ENCODE measurements at places on chromosomes 7 and 10.

GRCh38 chr7:135964791-135965190 is 12.4 kb downstream of the MTPN start:
- no peak for DNase-seq

- no peak for DNase-seq
Measured at GRCh38 chr7:155750255-155751125, 61.8 kb downstream of the SHH start.

GRCh38 chr10:128103229-128103714 is 23.0 kb downstream of the MKI67 start:
- no peak for DNase-seq

- DNase-seq = no peak
Measured at GRCh38 chr10:132777441-132777840, 8.5 kb downstream of the NKX6-2 start.

GRCh38 chr10:128938558-128938957 is 528.5 kb upstream of the MGMT start:
- no peak for DNase-seq

GRCh38 chr7:66427956-66428355 is 200.7 kb upstream of the KCTD7 start:
- no peak for DNase-seq

DNA sequence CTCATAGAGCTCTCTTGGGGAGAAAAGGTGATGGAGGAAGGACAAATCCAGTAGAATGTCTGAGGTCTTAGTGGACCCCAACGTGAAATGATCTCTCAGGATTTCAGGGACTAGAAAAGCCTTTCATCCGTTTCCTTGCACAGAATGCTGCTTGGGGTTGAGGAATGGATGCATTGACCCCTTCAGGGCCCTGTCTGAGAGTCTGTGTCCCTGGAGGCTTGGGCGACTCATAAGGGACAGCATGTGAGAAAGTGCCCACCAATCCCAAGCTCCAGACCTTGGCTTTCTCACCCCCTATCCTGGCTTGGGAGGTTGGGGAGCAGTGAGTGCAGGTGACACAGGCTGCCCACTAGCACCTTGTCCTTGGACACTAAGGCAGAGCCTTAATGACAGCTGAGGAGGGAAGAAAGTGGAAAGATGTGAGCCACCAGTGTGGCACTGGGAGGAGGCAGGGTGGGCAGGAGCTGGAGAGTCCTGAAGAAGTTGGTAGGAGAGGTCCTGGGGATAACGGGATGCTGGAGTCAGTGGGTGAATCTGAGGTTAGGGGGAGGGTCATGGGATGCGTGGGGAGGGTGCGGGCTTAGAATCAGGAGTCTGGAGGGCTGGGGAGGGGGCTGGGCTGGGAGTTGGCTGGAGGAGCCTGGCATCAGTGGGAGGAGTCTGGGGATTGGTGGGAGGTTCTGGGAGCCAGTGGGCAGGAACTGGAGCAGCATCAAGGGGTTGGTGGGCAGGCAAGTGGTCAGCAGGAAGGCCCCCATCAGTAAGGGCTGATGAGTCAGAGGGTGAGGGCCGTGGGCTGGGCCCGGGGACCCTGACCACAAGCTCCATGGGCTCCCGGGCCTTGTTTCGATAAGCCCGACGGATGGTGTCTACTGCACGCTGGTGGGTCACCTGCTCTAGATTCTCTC is 8.6 kb downstream of the LZTS2 start:
- no peak for DNase-seq

GRCh38 chr10:69172241-69172982 is 7.6 kb upstream of the SUPV3L1 start:
- DNase-seq = no peak

- no peak for DNase-seq
Measured at GRCh38 chr7:140005754-140006503, 56.8 kb downstream of the PARP12 start.

GRCh38 chr7:140899883-140900282 is 24.8 kb downstream of the BRAF start:
- no peak for DNase-seq

DNA sequence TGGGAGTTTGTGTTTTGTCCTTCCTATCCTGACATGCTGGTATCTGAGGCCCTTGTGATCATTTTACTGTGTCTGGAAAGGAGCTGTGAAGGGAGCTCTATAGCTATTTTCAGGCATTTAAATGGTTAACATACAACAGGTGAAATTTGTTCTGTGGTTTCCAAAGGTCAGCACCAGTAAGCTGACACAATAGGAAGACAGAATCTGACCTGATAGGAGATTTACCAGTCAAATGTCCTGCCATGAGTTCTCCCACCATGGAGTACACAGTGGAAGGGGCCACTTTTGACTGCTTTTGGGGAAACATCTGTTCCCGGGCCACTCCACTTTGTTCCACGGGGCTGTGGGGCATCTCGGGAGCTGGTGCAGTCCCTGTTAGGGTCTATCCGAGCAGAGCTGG is 17.6 kb downstream of the FKBP6 start:
- DNase-seq = no peak

DNA sequence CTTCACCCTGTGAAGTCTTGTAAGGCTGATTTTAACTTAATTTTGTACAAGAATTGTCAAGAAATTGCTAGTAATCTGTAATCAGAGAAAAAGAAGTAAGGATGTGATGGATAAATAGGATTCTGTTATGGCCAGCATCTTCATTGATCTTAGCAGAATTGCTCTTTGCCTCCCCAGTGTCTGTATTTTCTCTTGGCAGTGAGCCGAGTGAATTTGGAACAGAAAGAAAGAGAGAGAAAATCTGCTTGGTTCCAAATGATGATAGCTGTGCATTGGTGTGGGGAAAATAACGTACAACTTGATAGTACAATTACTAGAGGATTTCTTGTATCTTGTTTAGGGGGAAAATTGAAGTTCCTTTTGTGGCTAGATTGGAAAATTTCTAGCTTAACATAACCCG is 34.6 kb downstream of the VTI1A start:
- DNase-seq = no peak

DNA sequence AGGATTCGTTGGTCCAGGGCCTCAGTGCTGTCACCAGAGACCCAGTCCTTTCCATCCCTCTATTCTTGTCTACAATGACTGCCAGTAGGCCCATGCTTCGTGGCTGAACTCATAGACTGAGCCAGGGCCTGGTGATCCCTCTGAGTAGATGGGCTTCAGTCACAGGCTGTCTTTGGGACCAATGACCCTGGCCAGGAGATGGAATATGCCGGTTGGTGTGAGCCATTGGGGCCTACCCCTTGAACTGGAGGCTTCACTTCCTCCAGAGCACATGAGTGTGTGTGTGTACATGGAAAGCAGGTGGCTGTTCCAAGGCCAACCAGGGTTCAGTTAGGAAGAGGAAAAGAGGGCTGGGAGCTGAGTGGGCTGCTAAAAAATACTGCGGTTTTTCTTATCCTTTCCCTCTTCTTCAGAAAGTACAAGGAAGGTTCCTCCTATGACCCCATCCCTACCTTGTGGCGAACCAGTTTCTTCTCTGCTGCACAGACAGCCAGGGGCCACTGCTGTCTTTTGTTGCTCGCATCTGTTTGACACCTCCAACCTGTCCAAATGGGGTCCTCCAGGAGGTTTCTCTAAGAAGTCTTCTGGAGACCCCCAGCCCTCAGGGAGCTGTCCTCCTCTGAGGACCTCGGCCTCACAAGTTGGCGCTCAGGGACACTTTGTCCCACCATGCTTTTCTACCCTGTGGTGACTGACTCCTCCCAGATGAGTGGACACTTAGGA is 36.6 kb downstream of the ADRA2A start:
- DNase-seq = no peak

- no peak for DNase-seq
Measured at GRCh38 chr10:74624501-74624900, 201.9 kb upstream of the KAT6B start.

DNA sequence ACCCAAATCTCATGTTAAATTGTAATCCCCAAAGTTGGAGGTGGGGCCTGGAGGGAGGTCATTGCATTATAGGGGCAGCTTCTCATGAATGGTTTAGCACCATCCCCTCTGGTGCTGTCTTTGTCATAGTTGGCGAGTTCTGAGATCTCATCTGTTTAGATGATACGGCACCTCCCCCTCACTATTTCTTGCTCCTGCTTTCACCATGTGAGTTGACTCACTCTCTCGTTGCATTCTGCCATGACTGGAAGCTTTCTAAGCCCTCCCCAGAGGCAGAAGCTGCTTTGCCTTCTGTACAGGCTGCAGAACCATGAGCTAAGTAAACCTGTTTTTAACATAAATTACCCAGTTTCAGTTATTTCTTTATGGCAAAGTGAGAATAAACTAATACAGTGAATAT is 18.9 kb upstream of the ZNF138 start:
- DNase-seq = no peak

DNA sequence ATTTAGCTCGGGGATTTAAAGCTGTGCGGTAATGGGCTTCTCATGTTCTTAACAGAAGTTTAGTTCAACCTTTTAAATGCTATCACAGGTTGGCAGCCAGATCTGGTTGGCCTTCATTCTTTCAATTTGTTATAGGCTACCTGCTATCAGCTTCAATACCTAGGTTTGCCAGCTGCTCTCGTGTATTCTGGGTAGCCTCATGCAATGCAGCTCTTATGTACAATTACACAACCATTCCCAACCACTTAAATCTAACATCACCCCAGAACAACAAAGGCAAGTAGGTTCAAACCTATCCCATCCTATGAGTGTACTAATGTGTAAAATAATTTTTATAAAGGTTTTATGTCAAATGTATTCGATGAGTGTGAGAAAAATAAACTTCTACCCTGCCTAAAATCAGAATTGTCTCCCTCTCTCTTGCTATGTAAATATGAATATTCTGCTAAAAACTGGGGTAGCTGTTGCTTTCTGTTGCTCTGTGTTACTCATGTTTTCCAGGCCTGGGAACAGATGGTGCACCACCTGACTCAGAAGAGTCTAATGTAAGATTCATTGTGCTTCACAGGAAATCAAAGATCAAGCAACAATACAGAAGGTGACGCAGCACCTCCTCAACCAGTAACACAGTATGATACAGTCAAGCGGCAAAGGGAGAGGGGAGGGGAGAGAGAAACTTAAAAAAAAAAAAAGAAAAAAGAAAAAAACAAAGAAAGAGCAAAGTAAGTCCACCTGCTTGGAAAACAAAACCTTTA is 188.6 kb downstream of the ETV1 start:
- DNase-seq = no peak

DNA sequence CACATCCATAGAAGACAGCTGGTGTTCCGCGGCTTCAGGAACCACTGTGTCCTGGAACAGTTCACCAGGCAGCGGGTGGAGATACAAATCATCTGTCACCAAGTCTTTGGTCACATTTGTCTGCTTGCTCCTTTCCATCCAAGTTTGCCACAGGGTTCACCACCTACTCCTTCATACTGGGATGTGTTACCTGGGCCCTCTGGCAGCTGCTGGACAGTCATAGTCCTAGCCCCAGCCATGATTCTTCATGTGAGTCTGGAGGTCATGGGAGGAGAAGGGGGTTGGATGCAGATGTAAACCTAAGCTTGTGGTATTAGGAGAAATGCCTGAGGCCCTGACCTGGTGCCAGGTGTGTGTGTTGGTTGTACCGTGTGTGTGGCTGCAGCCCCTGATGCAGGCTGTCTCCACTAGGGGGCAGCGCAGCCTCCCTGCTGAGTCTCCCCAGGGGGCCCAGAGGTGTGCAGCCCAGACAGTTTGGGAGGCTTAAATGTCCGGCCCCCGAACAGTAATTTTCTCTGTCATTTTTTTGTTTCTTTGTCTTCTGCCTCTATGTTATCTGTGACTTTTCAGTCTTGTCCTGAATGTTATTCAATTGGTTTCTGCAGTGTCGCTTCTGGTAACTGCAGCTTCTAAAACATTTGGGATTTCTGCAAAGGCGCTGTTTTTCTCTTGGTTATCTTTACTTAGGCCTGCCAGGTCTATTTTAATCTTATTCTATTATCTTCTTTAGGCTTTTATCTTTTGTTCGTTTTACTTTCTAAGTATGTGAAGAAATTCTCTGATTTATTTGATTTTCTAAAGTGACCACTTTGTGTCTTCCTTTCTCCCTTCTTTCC is 14.8 kb downstream of the NPS start:
- no peak for DNase-seq

- DNase-seq = no peak
Measured at GRCh38 chr10:441659-442058, 247.8 kb downstream of the DIP2C start.

GRCh38 chr10:6353526-6353925 is 150.8 kb downstream of the PFKFB3 start:
- DNase-seq = no peak

- no peak for DNase-seq
Measured at GRCh38 chr10:122099562-122099961, 110.6 kb downstream of the TACC2 start.

- no peak for DNase-seq
Measured at GRCh38 chr7:136339464-136339863, 362.3 kb upstream of the MTPN start.

DNA sequence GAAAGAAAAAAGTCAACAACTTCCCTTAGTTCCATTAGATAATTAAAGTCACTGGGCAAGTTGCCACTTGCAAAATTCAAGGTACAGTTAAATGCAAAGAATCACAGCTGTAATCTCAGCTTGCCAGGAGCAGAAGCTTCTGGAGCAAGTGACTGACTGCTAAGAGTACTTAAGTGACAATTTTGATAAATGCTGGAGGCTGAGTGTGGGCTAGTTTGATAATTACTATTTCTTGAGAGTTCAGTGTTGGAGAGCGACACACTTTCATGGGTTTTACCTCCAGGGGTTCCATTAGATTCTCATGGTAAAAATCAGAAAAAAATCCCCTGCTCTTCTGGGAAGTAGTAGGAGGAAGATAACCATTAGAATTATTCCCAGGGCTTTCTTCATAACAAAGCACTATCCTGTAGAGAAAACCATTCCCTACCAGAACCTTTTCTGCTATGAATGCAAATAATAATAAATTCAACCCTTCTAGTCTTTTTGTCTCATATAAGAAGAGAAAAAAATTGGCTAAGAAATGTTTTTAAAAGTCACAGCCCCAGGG is 486.3 kb downstream of the POM121L12 start:
- DNase-seq = no peak

DNA sequence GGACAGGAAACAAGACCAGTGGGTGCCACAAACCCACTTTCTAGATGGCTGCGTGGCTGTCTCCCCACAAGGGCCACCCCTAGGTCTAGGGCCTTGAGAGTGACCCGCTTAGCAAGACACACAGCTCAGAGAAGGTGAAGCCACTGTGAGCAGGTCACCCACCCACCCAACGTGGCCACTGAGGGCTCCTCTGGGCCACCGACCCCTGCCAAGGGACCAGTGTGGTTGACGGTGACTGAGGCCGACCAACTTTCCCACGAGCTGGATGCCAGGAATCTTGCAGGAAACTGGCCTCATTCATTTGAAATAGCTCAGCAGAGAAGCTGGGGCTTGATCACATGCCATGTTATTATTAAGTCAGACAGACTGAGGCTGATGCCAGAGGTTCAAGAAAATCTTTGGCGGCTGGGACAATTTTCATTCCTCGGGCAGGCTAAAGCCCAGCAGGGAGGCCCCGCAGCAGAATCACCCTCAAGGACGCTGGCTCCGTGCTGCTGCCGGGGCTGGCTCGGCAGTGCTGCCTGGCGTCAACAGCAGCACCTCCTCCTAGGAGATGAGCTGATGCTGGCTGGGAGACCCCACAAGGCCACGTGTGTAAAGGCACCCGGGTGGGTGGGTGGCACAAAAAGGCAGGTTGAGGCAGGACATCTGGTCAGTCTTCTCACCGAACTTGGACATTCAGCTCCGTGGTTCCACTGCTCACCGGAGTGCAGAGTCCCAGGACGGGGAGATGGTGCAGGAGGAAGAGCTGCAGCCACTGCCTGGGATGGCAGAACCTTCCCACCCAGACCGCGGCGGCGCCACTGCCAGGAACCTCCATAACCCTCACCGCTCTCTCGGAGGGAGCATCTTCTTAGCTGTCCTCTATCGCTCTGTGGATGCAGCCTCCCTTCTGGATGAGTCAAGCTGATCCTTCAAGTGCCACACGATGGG is 57.8 kb downstream of the ZRANB1 start:
- no peak for DNase-seq

GRCh38 chr7:50915621-50916020 is 132.9 kb upstream of the GRB10 start:
- no peak for DNase-seq
